ENCODE measurements at places on chromosomes 2 and 18.

GRCh38 chr2:75320898-75321598 is 121.7 kb upstream of the TACR1 start:
- DNase-seq = no peak

- no peak for DNase-seq
These were observed 317.2 kb downstream of the DCC start for GRCh38 chr18:52657043-52657805.

- no peak for DNase-seq
These were observed 101.2 kb upstream of the CREB1 start for GRCh38 chr2:207428573-207428972.

DNA sequence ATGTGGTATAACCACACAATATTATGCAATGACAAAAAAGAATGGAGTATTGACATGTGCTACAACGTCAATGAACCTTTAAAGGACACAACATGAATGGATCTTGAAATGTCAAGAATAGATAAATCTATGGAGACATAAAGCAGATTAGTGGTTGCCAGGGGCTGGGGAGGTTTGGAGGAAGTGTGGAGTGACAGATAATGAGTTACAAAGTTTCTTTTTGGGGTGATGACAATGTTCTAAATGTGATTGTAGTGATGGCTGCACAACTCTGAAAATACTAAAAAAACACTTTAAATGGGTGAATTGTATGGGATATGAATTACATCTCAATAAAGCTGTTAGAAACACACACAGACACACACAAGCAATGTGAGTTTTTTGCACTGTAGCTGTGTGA is 37.4 kb upstream of the C1D start:
- DNase-seq = no peak

DNA sequence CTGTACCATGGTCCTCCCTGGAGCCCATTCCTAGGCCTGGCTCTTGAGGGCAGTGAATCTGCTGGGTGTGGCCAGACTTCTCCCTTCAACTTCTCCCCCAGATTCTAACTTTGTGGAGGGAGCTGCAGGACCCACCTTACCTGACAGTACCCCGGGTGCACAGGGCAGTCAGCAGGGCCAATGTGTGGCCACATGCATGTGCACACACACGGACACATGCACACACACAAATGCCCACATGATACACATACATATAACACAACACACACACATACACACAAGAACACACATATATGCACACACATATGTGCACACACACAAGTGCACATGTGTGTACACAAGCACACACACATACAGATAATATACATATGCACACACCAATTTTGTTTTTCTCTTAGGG is 300.0 kb upstream of the HS6ST1 start:
- DNase-seq = no peak

- DNase-seq = no peak
These were observed 2.7 kb downstream of the ID2 start for GRCh38 chr2:8684540-8684877.

DNA sequence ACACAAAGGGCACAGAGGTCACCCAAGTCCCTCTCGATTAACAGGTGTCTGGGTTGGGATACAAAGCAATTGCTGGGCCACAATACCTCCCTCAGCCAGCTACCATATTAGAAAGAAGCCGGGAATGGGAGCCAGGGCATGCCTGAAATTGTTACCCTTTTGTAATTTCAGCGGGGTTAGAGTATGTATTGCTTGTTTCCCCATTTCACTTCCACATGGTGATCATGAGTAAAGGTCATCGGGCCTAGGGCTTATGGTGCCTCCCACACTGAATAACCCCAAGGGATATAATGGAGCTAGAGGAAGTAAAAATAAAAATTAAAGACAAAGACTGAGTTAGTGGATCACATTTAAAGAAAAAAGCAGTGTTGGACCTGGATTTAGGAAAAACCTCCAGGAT is 437.2 kb upstream of the KLHL29 start:
- no peak for DNase-seq

DNA sequence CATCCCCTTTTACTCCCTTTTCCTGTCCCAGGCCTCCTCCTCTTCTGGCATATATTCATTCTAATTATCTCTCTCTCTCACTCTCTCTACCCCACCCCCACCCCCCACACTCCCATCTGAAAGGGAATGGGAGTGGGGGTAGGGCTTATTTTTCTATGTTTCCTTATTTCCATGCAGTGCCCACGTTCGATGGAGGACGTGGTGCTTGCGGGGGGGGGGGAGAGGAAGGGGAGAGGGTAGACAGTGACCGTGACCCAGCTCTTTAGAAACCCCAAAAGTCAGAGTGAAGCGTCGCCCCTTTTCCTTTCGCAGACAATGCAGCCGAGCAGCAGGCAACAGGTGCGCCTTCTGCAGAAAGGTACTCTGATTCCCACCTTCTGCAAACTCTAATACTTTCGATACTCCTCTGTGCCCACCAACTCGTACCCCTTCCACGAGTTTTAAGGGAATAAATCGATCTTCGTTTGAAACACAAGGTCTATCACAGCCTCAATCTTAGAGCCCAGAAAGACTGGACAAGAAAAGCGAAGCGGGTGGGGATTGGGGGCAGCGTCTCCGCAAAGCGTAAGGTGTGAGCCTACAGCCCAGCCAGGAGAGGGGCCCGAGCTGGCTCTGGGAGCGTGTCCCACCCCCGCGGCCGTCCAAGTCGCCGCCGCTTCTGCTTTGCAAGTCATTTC is 891 bp upstream of the NR4A2 start:
- DNase-seq = no peak

GRCh38 chr2:68937346-68938055 is 15.2 kb downstream of the GKN2 start:
- DNase-seq = no peak

GRCh38 chr2:150122871-150123613 is 364.4 kb downstream of the RND3 start:
- no peak for DNase-seq

DNA sequence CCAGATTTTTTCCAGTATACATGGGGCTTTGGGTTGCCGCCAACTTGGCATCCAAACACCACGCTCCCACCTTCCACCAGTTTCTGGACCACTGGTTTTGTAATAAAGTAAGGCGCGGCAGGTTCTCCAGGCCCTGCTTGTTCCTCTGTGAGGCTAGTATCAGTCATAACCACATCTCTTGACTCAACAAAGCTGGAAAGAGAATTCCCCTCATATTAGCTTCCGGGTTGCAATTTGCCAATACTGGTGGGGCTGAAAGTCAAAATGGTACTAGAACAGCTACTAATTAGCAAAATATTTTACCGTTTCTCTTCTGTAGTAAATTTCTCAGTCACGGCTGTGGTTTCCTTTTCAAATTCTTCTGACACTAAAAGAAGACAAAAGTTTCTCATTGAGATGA is 25.0 kb downstream of the TTN start:
- DNase-seq = no peak

- DNase-seq = no peak
These were observed 23.8 kb downstream of the SOWAHC start for GRCh38 chr2:109637749-109638570.
